Brain microvascular endothelial cell (primary cell): ENCODE measurements at places on chromosomes 4 and X.

GRCh38 chr4:131052646-131053045 lies 1956.7 kb downstream of the C4orf33 start:
- DNase-seq: no peak

DNA sequence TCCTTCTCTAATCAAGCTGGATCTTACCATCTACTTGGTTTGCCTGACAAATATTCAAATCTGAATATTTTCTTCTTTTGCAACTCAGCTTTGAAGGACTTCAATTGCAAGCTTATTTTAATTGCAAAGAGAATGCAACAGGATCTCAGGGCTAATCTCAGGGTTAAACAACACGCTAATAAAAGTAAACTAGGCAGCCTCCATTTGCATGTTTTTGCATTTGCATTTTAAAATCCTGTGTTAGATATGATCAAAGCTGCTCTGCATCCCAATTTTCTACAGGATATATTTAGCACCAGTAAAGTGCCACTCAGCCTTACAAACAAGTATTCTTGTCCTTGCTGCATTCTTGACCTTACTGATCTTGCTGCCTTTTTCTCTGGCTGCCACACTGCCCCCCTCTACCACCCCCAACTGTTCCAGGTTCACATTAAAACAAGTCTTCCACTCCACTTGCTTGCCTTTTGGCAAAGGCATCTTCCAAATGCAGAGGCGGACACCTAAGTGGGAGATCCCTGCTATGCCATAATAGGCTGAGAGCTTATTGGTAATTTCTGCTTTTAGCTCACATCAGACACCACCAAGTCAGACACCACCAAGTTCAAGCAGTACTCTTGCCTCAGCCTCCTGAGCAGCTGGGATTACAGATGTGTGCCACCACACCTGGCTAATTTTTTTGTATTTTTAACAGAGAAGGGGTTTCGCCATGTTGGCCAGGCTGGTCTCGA lies 48.1 kb downstream of the GPRIN3 start:
- DNase-seq: no peak

DNA sequence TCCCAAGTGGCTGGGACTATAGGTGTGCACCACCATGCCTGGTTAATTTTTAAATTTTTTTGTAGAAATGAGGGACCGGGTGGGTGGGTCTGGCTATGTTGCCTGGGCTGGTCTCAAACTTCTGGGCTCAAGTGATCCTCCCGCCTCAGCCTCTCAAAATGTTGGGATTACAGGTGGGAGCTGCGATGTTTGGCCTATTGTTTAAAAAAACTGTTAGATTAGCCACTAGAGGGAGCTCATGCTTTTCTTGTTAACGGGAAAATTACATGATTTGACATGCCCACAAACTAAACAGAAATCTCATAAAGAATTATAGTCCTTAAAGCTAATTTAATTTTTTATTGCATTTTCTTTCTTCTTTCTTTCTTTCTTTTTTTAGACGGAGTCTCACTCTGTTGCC lies 5.0 kb upstream of the SDAD1 start:
- peak; percentile 13 for DNase-seq

DNA sequence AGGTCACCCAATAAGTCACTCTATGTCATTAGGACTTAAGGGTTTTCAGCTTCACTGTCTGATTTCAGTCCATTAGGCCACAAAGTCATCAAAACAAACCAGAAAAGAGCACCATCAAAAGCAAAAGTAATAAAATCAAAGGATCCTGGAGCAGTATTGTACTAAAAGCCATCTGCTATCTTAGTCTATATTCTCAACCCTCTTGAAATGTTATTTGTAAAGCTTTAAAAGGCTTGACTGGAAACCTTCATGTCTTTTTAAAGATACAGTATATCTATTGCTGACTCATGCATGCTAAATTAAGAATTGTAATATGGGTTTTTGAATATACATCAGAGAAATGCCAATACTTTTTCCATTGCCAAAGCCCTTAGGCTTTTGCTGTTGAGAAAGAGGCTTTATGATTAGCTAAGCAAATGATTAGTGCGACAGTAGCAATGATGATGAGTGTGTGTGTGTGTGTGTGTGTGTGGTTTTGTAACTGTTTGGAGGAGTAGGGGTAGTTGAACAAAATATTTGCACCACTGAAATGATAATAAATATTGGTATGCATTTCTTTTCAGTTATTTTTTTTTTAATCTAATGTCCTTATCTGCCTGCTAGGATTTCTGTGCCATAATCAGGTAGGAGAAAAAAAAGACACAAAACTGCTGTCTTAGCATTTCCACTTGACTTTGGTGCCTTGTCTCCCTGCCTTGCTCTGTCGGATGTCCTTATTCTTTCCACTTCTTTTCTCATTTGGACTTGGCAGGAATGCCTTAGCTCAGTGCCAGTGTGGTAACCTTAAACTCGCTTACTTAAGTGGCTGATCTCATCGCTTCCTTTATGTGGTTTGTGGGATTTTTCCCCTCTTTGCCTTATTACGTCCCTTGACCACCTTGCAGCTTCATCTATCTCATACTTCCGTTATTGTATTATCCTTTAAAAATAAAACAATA lies 119.7 kb downstream of the PCDH7 start:
- peak; percentile 50 for DNase-seq

GRCh38 chr4:6504900-6505496 lies 32.6 kb upstream of the PPP2R2C start:
- no peak for DNase-seq

DNA sequence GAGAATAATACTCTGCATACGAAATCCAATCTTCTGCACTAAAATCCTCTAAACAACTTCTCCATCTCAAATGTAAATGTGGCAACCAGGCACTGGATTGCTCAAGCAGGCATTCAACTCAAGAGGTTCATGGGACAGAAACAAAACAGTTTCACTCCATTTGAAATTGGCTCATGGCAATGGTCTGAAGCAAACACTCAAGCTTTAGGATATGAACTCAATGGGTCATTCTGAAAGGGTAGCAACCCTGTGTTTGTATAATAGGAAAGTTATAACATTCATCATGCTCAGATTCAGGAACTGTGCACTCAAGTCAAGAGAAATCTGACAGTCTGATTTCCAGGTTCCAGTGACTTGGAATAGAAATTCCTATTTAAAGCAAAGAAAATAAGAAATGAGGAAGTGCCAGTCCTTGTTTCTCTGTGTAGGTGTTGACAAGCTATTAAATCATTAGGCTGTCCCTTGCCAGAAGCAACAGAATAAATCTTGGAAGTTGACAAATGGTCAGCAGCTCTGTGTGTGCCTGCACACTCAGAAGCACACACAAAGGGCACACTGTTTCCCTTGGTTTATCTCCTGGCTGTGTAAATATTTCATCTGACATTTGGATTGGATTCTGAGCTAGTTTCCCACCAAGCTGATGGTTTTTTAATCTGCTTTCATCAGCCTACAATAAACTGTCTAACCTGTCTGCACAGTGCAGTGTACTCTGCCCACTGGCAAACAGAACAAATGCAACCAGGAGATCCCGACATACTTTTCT lies 75.9 kb upstream of the CITED1 start:
- DNase-seq: no peak

GRCh38 chrX:153882086-153882498 lies 3.9 kb downstream of the L1CAM start:
- peak; percentile 5 for DNase-seq

- no peak for DNase-seq
These were observed 23.4 kb downstream of the STIM2 start for GRCh38 chr4:26884026-26884425.

GRCh38 chr4:77074381-77074831 lies 1.4 kb downstream of the CCNI start:
- no peak for DNase-seq

- DNase-seq: no peak
These were observed 443.9 kb downstream of the KLHL4 start for GRCh38 chrX:87961471-87961870.

DNA sequence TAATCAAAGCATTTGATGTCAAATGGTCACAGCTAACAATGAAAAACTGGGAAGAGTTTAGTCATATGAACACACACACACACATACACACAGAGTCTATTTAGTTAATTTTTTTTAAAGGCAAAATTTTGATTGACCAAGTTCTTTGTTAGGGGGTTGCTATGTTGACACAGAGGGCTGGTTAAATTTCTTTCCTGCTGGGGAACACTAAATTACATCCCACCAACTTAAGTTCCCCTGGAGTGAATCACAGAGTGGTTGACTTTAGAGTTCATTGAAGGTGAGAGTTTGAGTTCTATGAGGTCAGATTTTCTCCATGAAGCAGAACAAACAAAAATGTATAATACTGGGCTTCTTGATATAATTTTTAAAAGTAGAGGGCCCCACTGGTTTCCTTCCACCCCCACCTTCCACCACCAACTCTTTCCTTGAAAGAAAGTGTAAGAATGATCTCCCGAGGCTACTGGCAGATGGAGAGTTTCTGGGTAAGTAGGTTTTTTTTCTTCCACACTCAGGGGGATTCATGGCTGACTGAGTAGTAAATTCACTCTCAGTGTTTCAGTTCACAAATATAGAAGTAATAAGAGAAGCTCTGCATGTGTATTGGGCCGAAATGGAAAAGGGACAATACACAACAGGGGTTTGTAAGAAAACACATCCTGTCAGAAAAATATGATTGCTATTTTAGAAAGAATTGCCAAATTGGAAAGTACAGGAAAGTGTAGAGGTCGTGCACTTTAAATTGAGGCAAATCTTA lies 917.0 kb upstream of the LCORL start:
- no peak for DNase-seq

DNA sequence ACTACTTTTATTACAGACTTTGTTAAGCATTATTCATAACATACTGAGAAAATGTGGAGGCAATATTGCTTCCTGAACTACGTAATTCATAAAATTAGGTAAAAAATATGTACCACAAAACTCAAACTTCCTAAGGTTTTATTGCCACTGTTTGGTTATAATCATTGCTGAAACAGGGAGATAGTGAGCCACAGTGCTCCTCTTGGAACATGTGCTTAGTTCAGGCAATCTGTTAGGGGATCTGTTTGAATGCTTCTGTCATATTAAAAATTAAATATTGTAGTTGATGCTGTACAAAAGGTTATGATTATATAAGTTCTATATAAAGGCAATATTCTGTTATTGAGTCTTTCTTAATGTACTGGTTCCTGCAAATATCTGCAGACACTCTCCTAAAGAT lies 480.7 kb downstream of the GRXCR1 start:
- DNase-seq: no peak

DNA sequence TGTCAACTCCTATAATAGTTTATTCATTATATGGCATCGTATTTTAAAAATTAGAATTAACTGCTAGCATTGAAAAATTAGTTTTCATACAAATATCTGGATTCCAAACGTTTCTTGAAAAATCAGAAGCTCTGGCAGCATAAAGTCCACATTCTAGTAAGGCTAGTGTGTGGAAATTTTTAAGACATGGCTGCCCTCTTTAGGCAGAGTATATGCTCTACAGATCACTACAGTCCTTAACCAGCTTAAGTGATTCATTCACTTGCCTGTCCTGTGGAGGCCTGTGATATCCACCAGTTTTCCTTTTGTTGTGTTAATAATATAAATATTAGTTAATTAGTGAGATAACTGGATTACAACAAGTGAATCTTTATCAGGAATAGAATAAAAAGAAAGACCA lies 287.2 kb downstream of the OPHN1 start:
- DNase-seq: peak; percentile 31

GRCh38 chrX:24081661-24082154 lies 27.0 kb downstream of the EIF2S3 start:
- DNase-seq: peak; percentile 65

GRCh38 chr4:153318696-153319320 lies 25.7 kb upstream of the MND1 start:
- peak; percentile 35 for DNase-seq

GRCh38 chrX:48824066-48824465 lies 2.2 kb upstream of the ERAS start:
- no peak for DNase-seq

GRCh38 chr4:3077796-3078195 lies 3.3 kb downstream of the HTT start:
- no peak for DNase-seq

DNA sequence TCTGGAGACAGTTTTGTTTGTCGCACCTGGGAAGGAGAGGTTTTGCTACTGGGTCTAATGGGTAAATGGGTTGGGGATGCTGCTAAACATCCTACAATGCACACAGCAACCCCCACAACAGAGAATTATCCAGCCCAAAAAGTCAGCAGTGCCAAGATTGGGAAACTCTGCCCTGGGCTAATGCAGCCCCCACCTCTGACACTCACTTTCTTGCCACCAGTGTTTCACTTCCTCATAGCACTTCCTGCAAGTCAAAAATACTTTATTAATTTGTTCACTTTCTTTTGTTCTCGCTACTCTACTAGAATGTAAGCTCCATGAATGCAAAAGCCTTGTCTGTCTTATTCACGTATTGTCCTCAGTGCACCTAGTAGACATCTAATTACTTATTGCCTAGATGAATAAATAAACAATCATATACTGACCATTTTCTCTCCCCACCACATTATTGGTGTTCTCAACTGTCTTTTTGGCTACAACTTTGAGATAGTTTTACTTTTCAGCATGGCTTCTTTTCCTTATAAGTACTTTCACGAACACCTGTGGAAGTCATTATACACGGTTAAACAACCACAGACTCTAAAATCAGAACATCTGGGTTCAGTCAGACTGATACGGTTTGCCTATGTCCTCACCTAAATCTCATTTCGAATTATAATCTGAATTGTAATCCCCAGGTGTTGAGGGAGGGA lies 82.0 kb upstream of the PITX2 start:
- DNase-seq: no peak

DNA sequence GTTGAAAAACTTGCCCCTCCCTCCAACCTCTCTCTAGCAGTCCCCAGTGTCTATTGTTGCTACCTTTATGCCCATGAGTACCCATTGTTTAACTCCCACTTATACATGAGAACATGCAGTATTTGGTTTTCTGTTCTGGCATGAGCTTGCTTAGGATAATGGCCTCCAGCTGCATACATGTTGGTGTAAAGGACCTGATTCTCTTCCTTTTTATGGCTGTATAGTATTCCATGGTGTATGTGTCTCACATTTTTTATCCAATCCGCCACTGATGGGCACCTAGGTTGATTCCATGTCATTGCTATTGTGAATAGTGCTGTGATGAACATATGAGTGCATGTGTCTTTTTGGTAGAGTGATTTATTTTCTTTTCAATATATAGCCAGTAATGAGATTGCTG lies 50.0 kb upstream of the GPC4 start:
- no peak for DNase-seq

DNA sequence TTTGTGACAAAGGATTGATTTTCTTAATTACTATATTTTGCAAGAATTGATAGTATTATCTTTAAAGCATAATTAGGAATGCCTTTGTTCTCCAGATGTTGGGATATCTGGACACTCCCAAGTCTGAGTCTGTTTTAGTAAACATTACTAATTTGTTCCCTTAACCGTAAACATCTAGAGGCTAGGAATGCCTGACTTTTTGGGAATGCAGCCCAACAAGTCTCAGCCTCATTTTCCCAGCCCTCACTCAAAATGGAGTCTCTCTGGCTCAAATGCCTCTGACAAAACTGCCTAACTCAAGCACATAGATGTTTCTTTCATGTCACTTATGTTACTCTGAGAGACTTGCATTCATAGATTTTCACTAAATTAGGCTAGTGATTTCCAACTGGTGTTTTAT lies 297.0 kb upstream of the CLNK start:
- DNase-seq: no peak

- no peak for DNase-seq
These were observed 37.8 kb downstream of the ADRA2C start for GRCh38 chr4:3803946-3804345.

GRCh38 chr4:94595880-94596483 lies 144.2 kb downstream of the PDLIM5 start:
- no peak for DNase-seq

GRCh38 chr4:149194061-149194460 lies 621.6 kb downstream of the IQCM start:
- no peak for DNase-seq

GRCh38 chr4:98203332-98204235 lies 57.6 kb upstream of the RAP1GDS1 start:
- no peak for DNase-seq
